ENCODE measurements at places on chromosomes 7 and 10. TPM values are rescaled to one million over a fixed set of nuclear protein-coding genes. Genes with fewer than 3 reads are reported as not detected.

The MMRN2 gene
- 13.3 TPM for total RNA-seq

The LIPA gene
- total RNA-seq = 27.4 TPM

The CLDN3 gene
- not detected for total RNA-seq

The ARID5B gene
- total RNA-seq = 29.6 TPM

The IL2RA gene
- total RNA-seq = 9.0 TPM

The RBM20 gene
- total RNA-seq = 6.2 TPM

The MAGI2 gene
- total RNA-seq = 14.7 TPM

The UPK3B gene
- total RNA-seq = 0.27 TPM

The CALHM3 gene
- not detected for total RNA-seq

DNA sequence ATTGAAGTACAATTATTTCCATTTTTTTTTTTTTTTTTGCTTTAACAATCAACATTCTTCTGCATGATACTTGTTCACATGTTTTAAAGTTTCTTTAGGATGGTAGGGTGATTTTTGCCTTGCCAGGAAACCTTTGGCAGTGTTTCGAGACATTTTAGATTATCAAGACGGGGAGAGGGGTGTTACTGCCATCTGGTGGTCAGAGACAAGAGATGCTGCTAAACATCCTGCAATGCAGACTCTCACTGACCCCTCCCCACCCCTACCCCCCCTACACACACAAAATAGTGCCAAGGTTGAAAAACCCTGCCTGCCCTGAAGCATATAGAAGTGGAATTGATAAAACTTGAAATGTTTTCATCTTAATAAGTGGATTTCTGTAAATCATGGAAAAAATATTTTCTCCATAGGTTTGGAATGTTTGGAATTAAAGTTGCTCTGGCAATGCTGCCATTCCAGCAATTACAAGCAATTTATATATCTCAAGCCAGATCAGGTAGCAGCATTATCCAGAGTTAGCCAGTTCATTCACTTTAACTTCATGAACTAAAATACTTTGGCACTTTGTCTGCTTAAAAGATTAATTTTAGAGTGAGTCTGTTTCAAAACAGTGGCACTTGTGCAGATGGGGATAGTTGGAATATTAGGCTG lies 62.1 kb downstream of the SDHAF3 start:
- DNase-seq = no peak

DNA sequence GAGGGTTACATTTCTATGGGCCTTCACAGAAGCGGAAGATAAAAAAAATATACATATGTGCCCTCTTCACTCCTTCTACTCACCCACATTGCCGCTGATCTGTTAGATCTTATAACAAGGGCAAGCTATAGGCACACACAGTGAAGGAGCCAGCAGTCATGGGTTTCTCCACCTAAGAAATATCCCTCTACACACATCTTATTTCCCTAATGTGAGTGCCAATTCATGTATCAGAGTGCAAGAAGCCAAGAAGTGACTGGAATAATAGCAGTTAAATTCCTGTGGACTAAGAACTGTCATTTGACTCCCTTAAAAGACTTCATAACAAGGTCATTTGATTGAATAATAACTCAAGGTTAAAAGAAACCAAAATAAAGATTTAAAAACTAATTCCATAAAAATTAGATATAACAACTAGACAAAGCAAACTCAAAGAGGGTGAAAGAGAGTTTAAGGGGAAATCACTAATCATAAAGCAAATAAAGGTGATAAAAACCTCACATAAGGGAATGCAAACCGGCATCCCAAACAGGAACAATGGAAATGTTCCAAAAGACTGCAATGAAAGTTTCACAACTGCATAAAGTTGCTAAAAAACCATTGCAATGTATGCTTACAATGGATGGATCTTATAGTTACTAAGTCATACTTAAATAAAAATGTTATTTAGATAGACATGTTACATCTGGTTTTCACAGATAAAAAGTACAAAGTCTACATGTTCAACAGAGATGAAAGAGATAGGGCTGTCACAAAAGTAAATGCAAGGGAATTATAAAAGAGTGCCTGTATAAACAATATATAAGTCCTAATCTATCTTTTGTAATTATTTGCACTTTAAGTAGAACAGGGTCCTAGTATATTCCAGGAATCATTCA lies 42.8 kb downstream of the ARHGAP21 start:
- no peak for DNase-seq

DNA sequence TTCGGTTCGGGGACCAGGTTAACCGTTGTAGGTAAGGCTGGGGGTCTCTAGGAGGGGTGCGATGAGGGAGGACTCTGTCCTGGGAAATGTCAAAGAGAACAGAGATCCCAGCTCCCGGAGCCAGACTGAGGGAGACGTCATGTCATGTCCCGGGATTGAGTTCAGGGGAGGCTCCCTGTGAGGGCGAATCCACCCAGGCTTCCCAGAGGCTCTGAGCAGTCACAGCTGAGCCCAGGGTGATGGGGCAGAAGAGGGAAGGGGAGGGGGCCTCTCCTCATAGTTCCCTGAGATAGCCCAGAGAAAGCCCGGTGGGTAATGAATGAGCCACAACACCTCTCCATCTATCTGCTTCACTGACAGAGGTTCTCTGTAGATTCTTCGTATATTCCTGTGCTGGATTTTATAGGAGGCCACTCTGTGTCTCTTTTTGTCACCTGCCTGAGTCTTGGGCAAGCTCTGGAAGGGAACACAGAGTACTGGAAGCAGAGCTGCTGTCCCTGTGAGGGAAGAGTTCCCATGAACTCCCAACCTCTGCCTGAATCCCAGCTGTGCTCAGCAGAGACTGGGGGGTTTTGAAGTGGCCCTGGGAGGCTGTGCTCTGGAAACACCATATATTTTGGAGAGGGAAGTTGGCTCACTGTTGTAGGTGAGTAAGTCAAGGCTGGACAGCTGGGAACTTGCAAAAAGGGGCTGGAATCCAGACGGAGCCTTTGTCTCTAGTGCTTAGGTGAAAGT lies 16.4 kb downstream of the PRSS2 start:
- no peak for DNase-seq

DNA sequence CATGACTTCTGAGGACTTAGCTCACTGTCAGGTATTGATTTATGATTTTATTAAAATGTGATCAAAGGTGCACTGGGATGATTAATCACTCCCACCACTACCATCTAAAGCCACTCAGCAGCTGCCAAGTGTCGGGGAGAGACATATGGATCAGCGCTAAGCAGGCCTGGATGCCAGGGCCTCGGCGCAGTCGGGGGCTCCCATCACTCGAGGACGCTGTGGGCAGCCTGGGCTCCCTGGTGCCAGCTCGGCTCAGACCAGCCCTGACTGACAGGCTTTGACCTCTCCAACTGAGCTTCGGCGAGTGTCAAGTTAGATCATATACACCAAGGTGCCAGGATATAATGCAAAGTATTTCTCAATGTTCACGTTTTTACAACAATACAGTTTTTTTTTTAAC lies 267.7 kb downstream of the ACTR3B start:
- DNase-seq = no peak

- no peak for DNase-seq
Observed at GRCh38 chr7:27651702-27652101, 11.0 kb downstream of the HIBADH start.

DNA sequence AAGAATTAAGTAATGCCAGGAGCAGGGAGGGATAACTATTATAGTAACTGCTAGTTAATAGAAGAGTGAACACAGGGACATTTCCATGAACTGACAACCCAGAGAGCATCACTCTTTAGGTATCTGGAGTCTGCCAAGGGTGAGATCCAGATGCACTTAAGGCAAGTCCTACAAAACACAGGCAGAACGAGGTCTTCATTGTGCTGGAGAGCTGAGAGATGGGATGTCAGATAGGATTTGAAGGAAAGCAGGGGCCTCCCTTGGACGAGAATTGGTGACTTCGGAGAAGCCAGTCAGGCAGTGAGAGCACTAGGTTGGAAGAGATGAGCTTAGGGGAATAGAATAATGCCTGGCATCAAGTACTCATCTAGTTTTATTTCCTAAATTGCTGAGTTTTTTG lies 684.5 kb downstream of the GATA3 start:
- no peak for DNase-seq

- DNase-seq = no peak
Observed at GRCh38 chr10:3424111-3424851, 251.7 kb upstream of the PITRM1 start.

- DNase-seq = no peak
Observed at GRCh38 chr10:62690703-62691102, 113.8 kb upstream of the ADO start.

GRCh38 chr10:17993361-17993760 lies 41.6 kb downstream of the SLC39A12 start:
- DNase-seq = no peak

DNA sequence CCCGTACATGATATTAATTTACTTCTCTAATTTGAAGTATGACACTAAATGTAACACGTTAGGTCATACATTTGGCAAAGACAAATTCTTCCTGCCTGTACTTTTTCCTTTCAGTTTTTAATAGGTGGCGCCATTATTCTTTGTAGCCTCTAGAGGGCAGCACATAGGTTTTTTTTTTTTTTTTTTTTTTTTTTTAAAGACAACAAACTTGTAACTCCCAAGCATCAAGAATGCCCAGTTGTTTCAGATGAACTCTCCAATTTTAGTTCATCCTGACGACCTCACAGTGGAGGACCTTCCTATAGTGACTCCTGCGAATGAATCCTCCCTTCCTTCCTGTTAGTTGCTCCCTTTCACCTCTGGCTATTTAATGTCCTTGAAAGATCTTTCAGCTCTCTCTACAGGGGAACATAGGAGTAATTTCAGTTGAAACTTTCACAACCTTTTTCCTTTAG lies 139.3 kb upstream of the HDAC9 start:
- DNase-seq = no peak

- no peak for DNase-seq
Observed at GRCh38 chr10:104076743-104077160, 8.9 kb downstream of the COL17A1 start.

GRCh38 chr7:106824458-106824857 lies 40.6 kb upstream of the PIK3CG start:
- DNase-seq = no peak

DNA sequence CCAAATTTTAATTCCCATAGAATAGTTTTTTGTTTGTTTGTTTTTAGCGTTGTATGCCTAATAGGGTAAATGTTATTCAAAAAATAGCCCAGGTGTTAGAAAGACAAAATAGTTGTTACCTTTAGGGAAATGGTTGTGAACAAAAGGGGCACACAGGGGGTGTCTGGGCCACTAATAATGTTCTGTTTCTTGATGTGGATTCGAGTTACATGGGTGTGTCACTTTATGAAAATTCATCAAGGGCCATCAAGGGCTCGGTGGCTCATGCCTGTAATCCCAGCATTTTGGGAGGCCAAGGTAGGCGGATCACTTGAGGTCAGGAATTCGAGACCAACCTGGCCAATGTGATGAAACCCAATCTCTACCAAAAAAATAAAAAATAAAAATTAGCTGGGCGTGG lies 531.8 kb upstream of the C7orf33 start:
- DNase-seq = no peak

DNA sequence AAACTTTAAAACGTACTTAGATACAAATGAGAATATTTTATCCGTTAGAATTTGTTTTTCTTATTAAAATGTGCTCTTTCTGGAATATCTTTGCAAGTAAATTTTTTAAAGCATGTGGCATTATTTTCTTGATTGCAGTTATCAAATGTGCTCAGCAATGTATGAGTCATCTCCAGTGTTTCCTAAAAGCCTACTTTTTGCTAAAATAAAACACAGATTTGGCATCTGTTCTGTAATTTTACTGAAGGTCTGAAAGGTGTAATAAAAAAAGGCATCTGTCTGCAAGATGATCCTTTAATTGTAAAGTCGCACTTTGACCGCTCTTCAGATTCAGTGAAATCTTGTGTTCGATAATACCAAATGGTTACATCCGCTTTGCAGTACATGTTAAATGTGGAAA lies 3.4 kb downstream of the GNAT3 start:
- no peak for DNase-seq

- DNase-seq = no peak
Observed at GRCh38 chr10:65284495-65285041, 1641.3 kb upstream of the LRRTM3 start.

DNA sequence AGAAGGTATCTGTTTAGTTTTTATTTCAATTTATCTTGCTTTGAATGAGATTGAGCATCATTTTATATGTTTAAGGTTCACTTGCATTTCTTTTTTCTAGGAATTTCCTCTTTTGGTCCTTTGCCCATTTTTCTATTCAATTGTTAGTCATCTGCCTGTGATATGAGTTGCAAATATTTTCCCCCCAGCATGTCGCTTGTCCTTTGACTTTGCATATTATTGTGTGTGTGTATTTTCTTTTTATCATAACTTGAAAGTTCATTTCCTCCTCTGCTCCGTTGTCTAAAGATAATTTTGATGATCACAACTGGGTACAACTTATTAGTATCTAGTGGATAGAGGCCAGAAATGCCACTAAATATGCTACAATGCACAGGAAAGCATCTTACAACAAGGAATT lies 132.7 kb upstream of the MDFIC start:
- no peak for DNase-seq

- no peak for DNase-seq
Observed at GRCh38 chr10:97115846-97116245, 69.9 kb downstream of the SLIT1 start.

GRCh38 chr7:10104292-10104691 lies 869.4 kb upstream of the PHF14 start:
- no peak for DNase-seq

DNA sequence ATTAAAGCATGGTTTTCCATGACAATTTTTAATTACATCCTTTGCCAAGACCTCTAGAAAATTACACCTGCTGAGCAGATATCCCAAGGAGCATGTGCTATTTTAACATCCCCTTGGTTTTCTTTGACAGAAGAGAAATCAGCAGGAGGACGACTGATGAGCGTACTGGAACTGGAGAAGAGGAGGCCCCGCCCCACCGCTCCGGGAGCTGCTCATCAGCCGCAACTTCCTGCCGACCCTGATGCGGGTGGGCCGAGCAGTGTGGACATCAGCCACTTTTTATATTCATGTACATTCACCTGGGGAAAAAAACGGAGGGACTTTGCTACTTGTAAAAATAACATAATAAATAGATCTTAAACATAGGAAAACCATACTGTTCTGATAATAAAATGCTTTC lies 54.2 kb downstream of the CDC123 start:
- DNase-seq = no peak

DNA sequence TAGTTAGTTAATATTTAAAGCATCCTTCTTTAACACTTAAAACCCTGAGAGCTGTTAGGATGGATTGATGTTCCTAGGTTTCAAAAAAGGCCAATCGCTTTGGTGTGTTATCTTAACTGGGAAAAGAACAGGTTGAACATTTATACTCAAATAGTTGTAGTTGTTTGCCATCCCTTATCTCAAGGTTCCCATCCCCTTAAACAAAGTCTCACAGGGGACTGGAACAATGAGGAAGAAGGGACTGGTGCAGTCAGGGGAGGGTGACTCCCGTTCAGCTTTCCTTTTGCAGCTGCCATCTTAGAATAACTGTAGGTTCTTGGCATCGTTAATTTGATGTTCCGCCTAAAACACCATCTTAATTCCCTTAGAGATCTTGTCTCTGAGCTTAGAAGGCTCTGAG lies 2.6 kb upstream of the KBTBD2 start:
- DNase-seq = no peak

DNA sequence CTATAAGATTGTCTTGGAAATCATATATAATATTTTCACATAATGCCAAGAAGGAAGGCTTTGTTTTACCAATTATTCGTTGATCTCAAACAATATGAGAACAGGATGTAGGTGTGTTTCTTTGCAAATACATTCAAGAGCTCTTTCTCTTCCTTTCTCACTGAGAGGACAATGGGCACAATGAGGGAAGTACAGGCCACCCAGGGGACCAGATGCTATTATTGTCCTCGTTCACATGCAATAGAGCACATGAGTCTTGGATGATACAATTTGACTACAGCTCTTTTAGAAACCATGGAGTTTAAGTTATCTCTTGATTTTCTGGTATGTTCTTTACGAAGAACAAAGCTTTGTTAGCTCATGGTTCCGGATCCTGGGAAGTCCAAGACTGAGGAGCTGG lies 323.7 kb upstream of the KLF6 start:
- DNase-seq = no peak

GRCh38 chr10:1462994-1463633 lies 274.2 kb downstream of the ADARB2 start:
- no peak for DNase-seq
